ENCODE measurements at places on chromosomes 3 and 15.

- DNase-seq = peak; percentile 33
These were observed 238.4 kb upstream of the MDFIC2 start for GRCh38 chr3:70550723-70551319.

DNA sequence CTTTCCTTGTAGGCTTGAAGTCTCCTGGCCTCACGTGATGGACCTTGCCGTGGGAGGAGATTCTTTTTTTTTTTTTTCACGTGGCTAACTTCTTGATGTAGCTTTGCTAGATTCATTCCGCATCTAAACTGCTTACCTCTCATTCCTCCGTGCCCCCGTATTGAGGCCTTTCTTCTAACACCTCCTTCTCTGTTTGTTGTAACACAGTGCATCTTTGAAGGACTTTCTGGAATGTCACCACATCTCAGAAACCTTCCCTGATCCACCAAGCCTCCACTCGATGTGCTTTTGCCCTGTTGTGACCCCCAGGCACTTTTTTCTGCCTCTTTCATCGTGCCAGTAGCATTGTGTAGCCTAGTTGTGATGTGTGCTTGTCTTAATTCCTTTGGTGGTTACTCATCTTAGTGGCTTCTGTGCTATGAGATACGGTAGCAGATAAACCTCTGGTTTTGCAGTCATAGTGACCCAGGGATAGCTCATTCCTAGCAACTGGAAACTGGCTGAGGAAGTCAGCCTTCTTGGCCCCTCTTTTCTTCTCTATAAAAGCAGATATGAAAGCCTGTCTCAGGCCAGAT lies 1.6 kb upstream of the BNC1 start:
- no peak for DNase-seq

- no peak for DNase-seq
These were observed 36.7 kb downstream of the CIP2A start for GRCh38 chr3:108552267-108553159.

- no peak for DNase-seq
These were observed 259.1 kb upstream of the TPM1 start for GRCh38 chr15:62783303-62783957.

- no peak for DNase-seq
These were observed 307.3 kb upstream of the CTDSPL start for GRCh38 chr3:37554364-37554763.

DNA sequence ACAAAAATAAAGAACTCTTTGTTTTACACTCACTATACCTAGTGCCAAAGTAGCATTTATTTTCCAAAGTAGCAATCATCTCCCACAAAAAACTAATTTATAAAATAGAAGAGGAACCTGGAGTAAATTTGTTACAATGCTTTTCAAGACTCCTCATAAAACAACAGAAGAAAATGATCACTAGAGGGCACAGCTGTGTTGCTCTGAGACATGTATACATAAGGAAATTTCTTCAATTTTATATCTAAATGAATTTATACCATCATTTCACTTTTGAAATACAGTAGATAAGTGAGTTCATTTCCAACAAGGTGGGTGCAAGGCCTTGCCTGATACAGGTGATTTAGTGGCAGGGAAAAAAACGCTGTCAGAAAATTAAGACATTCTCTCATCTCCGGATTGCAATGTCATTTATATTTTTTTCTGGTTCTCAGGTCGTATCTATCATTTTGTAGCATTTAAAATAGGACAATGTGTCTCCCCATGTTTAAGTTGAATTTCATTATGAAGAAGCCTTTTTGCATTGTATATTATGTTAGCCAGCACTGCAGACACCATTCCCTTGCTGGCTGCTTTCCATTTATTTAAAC lies 25.3 kb upstream of the ARHGEF26 start:
- no peak for DNase-seq

DNA sequence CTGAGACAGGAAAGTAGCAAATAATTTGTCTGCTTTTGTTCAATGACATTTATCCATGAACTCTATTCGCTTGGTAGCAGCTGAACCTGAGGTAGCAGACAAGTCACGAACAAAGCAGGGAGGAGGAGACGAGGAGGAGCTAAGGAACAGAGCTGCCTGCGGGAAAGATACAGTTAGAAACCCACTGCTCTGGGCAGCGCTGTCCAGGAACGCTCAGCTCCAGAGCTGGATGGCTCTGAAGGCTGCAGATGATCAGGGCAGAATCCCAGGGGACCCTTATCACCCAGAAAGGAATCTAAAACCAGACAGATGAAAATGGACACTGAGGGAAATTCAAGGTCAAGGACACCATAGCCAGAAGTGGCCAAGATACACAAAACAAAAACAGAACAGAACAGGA lies 257.8 kb downstream of the CD47 start:
- DNase-seq = no peak

DNA sequence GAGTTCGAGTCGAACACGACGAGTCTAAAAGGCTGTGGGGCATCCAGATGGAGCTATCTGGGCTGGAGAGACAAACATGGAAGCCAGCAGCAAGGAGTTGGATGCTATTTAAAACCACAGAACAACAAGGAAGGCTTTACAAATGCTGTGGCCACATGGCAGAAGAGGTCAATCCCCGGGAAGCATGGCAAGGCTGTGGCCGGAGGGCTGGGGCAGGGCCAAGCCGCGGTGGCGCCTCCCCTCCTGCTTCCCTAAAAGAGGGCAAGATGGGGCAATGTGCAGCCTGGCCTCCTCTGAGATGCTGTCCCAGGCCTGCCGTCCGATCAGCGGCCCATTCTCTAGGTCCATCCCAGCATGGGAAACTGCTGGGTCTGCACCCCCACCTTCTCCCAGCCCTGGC lies 139.1 kb downstream of the SRGAP3 start:
- no peak for DNase-seq

GRCh38 chr3:23654571-23654970 lies 151.2 kb upstream of the UBE2E1 start:
- DNase-seq = no peak

All from stimulated activated CD8-positive, alpha-beta memory T cell treated with anti-CD3 and anti-CD28 coated beads, Interleukin-7, amount 100 ng/mL, for 48 hours (primary cell).